Uterine smooth muscle cell (primary cell): ENCODE measurements at places on chromosomes 6 and 20. TPM values are rescaled to one million over a fixed set of nuclear protein-coding genes. Genes with fewer than 3 reads are reported as not detected.

PAK5 gene
- not detected in 2 replicates for total RNA-seq

PRRT1 gene
- total RNA-seq = 0.11 and 0.12 TPM in 2 replicates

NR2E1 gene
- not detected in 2 replicates for total RNA-seq

TAGAP gene
- total RNA-seq = 0.12 TPM in 1 of 2 replicates, not detected in the other

CALHM5 gene
- total RNA-seq = 1.00 and 3.0 TPM in 2 replicates
